ENCODE measurements at places on chromosomes 16 and 17. TPM values are rescaled to one million over a fixed set of nuclear protein-coding genes. Genes with fewer than 3 reads are reported as not detected.

GRCh38 chr17:43570518-43570928, 24.4 kb upstream of the ETV4 start:
- H3K36me3 ChIP-seq = no peaks in the 10 kb centered on the region
- no peak overlapping the region for H3K4me3 ChIP-seq
- H3K4me1 ChIP-seq = no peaks in the 10 kb centered on the region
- no peak for DNase-seq
- no peak overlapping the region for H3K27ac ChIP-seq

- H3K36me3 ChIP-seq = no peaks in the 10 kb centered on the region
- H3K27ac ChIP-seq = no peak overlapping the region
- no peak overlapping the region for H3K4me3 ChIP-seq
- no peak for DNase-seq
- peaks cover 3% of the 10 kb centered on the region for H3K4me1 ChIP-seq
These were observed 45.1 kb upstream of the ZNF750 start for GRCh38 chr17:82884970-82885353.

- H3K27ac ChIP-seq = peak overlapping the region; percentile 82
- peak overlapping the region; percentile 56 for H3K4me3 ChIP-seq
- DNase-seq = peak; percentile 68
- no peaks in the 10 kb centered on the region for H3K27me3 ChIP-seq
- no peaks in the 10 kb centered on the region for H3K36me3 ChIP-seq
These were observed 1.6 kb downstream of the MYO1C start for GRCh38 chr17:1490643-1491442.

DNA sequence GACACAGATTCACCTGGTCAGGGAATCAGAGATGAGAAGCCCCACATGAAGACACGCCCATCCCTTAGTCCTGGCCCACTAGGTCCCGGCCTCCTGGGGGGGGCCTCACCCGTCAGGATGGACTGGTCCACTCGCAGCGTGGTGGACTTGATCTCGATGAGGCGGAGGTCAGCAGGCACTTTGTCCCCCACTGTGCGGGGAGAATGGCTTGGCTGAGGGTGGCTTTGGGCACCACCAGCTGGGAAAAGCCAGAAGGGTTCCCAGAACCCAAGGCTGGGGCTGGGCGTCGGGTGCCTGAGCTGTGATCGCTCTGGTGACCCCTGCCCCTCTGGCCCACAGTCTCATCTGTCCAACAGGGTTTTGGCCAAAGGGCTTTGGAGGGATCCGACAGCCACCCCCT, 13.7 kb downstream of the ATP2A3 start:
- no peaks in the 10 kb centered on the region for H3K27me3 ChIP-seq
- no peaks in the 10 kb centered on the region for H3K4me1 ChIP-seq
- H3K4me3 ChIP-seq = no peak overlapping the region
- H3K27ac ChIP-seq = no peak overlapping the region
- H3K36me3 ChIP-seq = no peaks in the 10 kb centered on the region
- no peak for DNase-seq

DNA sequence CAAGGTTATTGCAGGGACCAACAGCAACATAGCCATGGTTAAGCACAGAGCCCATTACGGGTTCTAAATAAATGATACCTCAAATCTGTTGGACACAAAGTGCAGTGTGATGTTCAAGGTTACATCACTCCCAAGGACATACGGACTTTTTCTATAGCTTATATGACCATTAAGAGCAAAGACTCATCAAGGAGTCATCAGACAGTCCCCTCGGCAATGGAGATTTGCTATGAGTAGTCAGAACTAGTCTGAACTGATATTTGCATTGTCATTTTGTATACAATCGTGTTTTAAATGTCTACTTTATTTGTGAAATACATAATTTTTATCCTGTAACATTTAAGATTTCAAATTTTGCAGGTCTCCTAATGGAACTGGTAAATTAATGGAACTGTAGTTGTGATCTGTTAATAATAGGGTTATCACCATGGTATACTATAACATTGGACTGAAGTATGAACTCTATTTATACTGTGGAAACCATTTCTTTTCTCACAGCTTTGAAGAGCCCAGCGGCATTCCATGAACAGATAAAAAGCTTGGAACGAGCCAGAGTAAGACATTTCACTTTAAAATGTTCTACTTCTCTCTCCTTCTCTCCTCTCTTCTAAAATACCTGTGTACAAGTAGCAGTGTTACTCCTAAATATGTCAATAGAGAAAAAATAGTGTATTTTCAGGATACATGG, 140.9 kb downstream of the MRTFB start:
- no peak overlapping the region for H3K27ac ChIP-seq
- no peaks in the 10 kb centered on the region for H3K4me1 ChIP-seq
- H3K4me3 ChIP-seq = no peak overlapping the region
- H3K27me3 ChIP-seq = no peaks in the 10 kb centered on the region
- DNase-seq = no peak

- no peaks in the 10 kb centered on the region for H3K36me3 ChIP-seq
- no peak for DNase-seq
- H3K4me1 ChIP-seq = peaks cover 5% of the 10 kb centered on the region
- H3K4me3 ChIP-seq = no peak overlapping the region
- H3K27me3 ChIP-seq = no peaks in the 10 kb centered on the region
These were observed 103.1 kb upstream of the CHMP6 start for GRCh38 chr17:80888276-80889160.

DNA sequence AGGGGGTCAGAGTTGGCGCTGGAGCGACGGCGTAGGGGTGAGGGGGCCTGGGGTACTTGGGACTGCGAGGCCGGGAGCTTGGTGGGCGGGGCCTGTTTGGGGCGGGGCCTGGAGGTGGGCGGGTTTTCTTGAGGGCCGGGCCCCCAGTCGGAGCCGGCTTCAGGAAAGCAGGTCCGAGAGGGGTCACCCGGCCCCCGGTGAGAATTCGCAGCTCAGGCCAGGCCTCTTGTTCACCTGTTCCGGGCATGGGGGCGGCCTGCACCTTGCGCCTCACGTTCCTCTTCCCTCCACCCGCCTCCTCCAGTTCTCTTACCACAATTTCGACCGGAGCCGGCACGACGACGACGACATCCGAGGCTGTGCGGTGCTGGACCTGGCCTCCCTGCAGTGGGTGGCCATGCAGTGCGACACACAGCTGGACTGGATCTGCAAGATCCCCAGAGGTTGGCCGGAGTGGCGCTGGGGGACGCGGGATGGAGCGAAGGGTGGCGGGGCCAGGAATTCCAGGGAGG, 52.5 kb downstream of the MRC2 start:
- peak; percentile 38 for DNase-seq
- H3K27ac ChIP-seq = no peak overlapping the region
- H3K4me1 ChIP-seq = peaks cover 3% of the 10 kb centered on the region
- no peaks in the 10 kb centered on the region for H3K27me3 ChIP-seq

DNA sequence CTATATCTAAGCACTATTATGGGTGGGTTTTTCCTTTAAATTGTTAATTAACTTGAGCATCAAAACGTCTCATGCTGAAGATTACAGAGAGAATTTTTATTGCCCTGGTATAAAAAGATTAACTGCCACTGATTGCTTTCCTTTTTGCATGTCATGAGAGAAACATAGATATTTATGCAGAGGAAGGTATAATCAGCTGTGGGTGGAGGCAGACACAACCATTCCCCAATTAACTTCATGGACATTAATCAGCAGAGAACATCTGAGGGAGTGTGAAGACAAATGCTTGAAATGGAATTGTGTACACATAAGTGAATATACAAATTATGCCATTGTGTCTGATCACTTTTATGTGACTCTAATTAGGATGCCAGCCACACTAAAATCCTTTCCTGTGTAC, 115.2 kb upstream of the CPHXL start:
- H3K27me3 ChIP-seq = no peaks in the 10 kb centered on the region
- no peaks in the 10 kb centered on the region for H3K36me3 ChIP-seq
- no peaks in the 10 kb centered on the region for H3K4me1 ChIP-seq
- DNase-seq = no peak

GRCh38 chr17:72287586-72287985, 166.8 kb downstream of the SOX9 start:
- H3K4me3 ChIP-seq = no peak overlapping the region
- no peaks in the 10 kb centered on the region for H3K27me3 ChIP-seq
- H3K4me1 ChIP-seq = no peaks in the 10 kb centered on the region
- H3K36me3 ChIP-seq = no peaks in the 10 kb centered on the region
- no peak for DNase-seq
- no peak overlapping the region for H3K27ac ChIP-seq

DNA sequence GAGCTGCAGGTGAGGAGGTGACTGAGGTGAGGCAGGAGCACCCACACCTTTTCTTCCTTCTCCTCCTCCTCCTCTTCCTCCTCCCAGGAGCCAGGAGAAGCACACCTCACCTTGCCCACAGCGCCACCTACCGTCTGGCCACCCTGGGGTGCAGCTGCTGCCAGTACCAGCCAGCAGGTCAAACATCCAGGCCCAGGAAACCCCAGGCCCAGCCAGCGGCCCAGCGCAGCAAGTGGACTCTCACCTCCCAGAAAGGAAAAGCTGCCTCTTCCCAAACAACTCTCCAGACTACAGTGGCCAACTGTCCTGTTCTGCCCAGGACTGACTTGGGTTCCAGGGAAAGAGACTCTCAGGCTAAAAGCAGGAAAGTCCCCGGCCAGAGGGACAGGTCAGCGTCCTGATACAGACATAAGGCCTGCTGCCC, 22.7 kb downstream of the PEMT start:
- H3K4me1 ChIP-seq = peaks cover 51% of the 10 kb centered on the region
- H3K27me3 ChIP-seq = no peaks in the 10 kb centered on the region
- DNase-seq = peak; percentile 78
- H3K36me3 ChIP-seq = no peaks in the 10 kb centered on the region
- H3K4me3 ChIP-seq = no peak overlapping the region

GRCh38 chr17:75011401-75012095, 922 bp upstream of the MRPL58 start:
- H3K27me3 ChIP-seq = no peaks in the 10 kb centered on the region
- H3K36me3 ChIP-seq = no peaks in the 10 kb centered on the region
- no peak overlapping the region for H3K27ac ChIP-seq
- peak overlapping the region; percentile 87 for H3K4me3 ChIP-seq
- peaks cover 1% of the 10 kb centered on the region for H3K4me1 ChIP-seq
- peak; percentile 77 for DNase-seq

DNA sequence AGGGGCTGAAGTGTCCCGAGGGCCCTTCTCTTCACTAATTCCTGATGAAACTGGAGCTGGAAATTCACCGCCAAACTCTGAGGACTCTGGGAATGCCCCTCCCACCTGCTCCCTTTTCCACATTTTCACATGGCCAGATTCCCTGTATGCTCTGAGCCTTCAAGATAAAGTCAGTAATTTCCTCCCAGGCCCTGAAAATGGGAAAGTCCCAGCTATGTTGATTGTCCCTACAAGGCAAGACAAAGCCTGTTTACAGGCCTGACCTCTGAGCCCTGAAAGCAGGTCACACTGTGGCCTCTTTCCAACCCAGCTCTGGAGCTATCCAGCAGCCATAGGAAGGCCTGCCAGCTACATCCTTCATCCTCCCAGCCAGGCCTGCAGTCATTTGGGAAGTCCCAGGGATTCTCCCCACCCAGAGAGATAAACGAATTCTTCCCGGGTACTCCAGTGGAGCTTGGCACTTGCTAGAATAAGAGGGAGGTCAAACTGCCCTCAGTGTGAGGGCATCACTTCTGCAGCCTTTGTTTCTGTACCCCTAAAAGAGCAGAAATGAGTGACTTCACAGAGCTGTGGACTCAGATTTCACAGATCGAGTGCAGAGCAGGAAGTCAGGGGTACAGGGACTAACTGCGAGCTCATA, 19.6 kb upstream of the CCL2 start:
- no peaks in the 10 kb centered on the region for H3K36me3 ChIP-seq
- no peak overlapping the region for H3K4me3 ChIP-seq
- H3K4me1 ChIP-seq = peaks cover 8% of the 10 kb centered on the region
- no peaks in the 10 kb centered on the region for H3K27me3 ChIP-seq
- peak; percentile 65 for DNase-seq

DNA sequence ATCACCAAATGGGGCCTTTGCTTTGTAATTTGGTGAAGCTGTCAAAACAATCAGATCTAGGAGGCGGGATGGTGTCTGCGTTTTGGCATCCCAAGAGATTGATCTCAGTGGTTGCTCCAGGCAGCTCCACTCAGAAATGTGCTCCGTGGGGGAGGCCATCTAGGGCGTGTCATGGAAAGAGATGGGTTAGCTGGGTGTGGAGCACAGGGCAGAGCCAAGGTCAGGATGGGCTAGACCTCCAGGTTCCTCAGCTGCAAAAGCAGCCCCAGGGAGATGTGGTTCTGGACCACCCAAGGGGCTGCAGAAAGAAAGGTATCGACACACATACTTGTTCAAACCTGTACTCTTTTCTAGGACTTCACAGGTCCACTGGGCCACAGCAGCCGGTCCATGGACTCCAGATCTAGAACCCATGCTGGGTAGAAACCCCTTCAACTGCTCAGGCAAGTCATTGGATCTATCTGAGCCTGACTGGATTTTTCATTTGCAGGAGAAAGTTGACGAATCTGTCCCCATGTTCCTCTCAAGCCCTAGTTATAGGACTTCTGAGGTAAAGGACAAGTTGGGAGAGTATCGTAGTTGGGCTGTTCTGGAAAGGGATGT, 270.2 kb upstream of the RPL38 start:
- H3K4me3 ChIP-seq = no peak overlapping the region
- no peak overlapping the region for H3K27ac ChIP-seq
- no peaks in the 10 kb centered on the region for H3K36me3 ChIP-seq
- DNase-seq = no peak

DNA sequence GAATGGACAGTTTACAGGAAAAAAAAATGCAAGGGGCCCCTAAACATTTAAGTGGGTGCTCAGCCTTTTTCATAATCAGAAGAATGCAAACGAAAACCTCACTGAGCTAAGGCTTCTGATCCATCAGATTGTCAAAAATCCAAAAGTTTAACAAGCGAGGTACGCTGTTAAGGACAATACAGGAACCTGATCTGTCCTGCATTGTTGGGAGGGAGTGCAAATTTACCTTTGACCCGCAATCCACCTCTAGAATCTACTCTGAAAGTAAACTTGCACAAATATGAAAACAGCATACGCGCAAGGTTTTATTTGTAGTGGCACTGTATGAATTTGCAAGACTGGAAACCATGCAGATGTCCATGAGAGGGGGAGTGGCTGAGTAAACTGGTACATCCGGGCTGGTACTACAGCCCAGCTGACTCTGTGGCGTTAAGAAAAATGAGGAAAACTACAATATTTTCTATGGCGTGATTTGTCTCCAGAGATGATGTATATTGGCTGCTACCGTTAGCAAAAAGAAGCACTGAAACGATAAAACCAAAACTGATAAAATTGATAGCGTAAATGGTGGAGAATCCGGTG, 28.8 kb upstream of the ST6GALNAC1 start:
- peak overlapping the region; percentile 77 for H3K4me3 ChIP-seq
- peak overlapping the region; percentile 73 for H3K27ac ChIP-seq
- H3K27me3 ChIP-seq = no peaks in the 10 kb centered on the region
- no peak for DNase-seq
- H3K4me1 ChIP-seq = peaks cover 12% of the 10 kb centered on the region

DNA sequence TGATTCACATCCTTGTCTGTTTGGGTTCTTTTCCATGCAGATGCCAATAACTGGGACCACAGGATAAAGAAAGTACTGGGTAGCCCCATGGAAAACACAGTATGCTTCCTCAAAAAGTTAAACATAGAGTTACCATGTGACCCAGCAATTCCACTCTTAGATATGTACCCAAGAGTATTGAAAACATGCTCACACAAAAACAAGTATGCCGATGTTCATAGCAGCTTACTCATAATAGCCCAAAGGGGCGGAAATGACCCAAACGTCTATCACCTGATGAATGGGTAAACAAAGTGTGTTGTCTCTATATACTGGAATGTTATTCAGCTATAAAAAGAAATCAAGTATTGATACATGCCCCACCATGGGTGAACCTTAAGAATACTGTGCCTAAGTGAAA, 55.4 kb downstream of the CYB5B start:
- H3K27ac ChIP-seq = no peak overlapping the region
- H3K27me3 ChIP-seq = no peaks in the 10 kb centered on the region
- H3K4me3 ChIP-seq = no peak overlapping the region
- H3K4me1 ChIP-seq = no peaks in the 10 kb centered on the region
- DNase-seq = no peak

Gene CD300LB
- total RNA-seq = 0.27 TPM

Gene CLCN7
- 28.4 TPM for total RNA-seq

Gene CBX4
- total RNA-seq = 16.0 TPM

Gene CMTM4
- total RNA-seq = 16.9 TPM

Gene GGT6
- total RNA-seq = 1.8 TPM

All from ovary (tissue), 10 donors.